A549 treated with CpdA at 1 μM for 4 hours (cell line): ENCODE measurements at places on chromosomes 12 and 14. TPM values are rescaled to one million over a fixed set of nuclear protein-coding genes. Genes with fewer than 3 reads are reported as not detected.

Gene HOXC4
- 2.4 to 4.2 TPM (median 4.0 TPM) in 5 replicates for total RNA-seq

Gene MANSC1
- total RNA-seq = 3.8 to 4.8 TPM (median 3.9 TPM) in 5 replicates

Gene RFX4
- not detected in 5 replicates for total RNA-seq

Gene KRT82
- total RNA-seq = not detected in 5 replicates

Gene CCDC177
- not detected in 5 replicates for total RNA-seq

Gene AKAP3
- 0.08 to 0.14 TPM (median 0.12 TPM) in 4 of 5 replicates, not detected in the other for total RNA-seq

Gene CLEC14A
- total RNA-seq = not detected in 5 replicates

Gene CRIP1
- total RNA-seq = 1,651 to 1,885 TPM (median 1,685 TPM) in 5 replicates

Gene AICDA
- total RNA-seq = 0.08 to 0.20 TPM (median 0.15 TPM) in 5 replicates

Gene CCDC38
- total RNA-seq = 0.06 to 0.24 TPM (median 0.12 TPM) in 5 replicates

Gene HECTD1
- 60.9 to 78.8 TPM (median 62.6 TPM) in 5 replicates for total RNA-seq

Gene IL31
- not detected in 5 replicates for total RNA-seq

Gene ANKRD33
- total RNA-seq = 0.08 TPM in 1 of 5 replicates, not detected in the others

Gene OR4E1
- total RNA-seq = not detected in 5 replicates

Gene NR2C1
- total RNA-seq = 24.2 to 27.2 TPM (median 26.4 TPM) in 5 replicates

Gene FAM186B
- total RNA-seq = 0.08 to 0.15 TPM (median 0.11 TPM) in 5 replicates

Gene IAPP
- not detected in 5 replicates for total RNA-seq

Gene NFE2
- 0.09 to 0.24 TPM (median 0.14 TPM) in 4 of 5 replicates, not detected in the other for total RNA-seq

Gene CISTR
- total RNA-seq = not detected in 5 replicates

Gene CYP46A1
- 0.06 to 0.14 TPM (median 0.11 TPM) in 4 of 5 replicates, not detected in the other for total RNA-seq

Gene VWF
- total RNA-seq = 0.09 to 0.48 TPM (median 0.15 TPM) in 5 replicates

Gene HOXC6
- total RNA-seq = 3.8 to 4.9 TPM (median 4.6 TPM) in 5 replicates

Gene RPS6KA5
- 2.2 to 4.5 TPM (median 3.3 TPM) in 5 replicates for total RNA-seq

Gene KRT71
- not detected in 5 replicates for total RNA-seq
